ENCODE measurements at places on chromosomes 16 and 17.

- no peak for DNase-seq
Observed at GRCh38 chr16:15576960-15577958, 65.7 kb downstream of the MARF1 start.

DNA sequence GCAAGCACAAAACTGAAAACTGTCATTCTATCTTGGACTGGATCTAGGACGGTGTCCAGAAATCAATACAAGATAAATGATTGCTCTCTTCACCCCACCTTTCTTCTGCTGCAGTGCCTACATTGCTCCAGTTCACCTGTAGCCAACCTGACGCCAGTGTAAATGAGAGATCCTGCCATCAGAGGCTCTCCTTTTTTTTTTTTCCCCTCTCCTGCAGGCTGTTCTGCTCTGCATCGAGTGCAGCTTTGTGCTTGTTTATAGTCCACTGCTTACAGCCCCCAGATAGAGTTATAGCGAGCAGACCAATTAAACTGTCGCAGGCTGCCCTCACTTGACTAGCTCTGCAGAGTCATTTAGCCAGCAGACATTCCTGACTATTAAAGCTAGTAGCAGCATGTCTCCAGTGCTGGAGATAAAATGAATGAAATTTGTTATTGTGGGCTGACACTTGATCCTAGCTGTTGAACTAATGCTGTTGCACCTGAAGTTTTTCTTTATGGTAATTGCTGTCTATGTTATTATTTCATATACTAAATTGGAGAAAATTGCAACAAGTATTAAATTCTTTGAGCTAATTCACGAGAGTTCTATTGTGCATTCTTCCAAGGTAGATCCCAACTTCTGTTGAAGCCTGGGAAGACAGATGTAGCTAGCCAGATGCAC is 257.1 kb downstream of the FTO start:
- no peak for DNase-seq

- no peak for DNase-seq
Observed at GRCh38 chr17:2067608-2068024, 12.7 kb downstream of the HIC1 start.

- no peak for DNase-seq
Observed at GRCh38 chr17:41377546-41377945, 4.6 kb downstream of the KRT34 start.

GRCh38 chr16:88118376-88118775 is 167.1 kb downstream of the BANP start:
- DNase-seq, result no peak

GRCh38 chr16:918068-918467 is 52.7 kb downstream of the LMF1 start:
- DNase-seq, result no peak

GRCh38 chr17:59221159-59221847 is 992 bp downstream of the GDPD1 start:
- no peak for DNase-seq

DNA sequence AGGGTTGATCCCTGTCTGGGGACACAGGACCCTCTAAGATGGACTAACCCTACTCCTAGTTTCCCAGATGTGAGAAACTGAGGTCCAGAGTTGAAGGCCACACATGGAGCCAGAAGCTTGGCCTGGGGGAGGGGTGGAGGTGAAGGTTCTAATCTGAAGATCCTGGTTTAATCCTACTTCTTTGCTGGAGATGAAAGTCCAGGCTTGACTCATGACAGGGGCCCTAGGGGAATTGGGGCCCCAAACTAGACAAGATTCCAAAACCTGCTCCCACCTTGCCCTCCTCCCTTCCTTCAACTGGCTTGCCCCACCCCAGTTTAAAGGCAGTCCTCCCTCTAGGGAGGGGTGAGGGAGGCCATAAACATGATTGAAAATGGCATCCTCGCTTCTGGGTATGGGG is 21.6 kb downstream of the IGF2BP1 start:
- DNase-seq, result no peak

DNA sequence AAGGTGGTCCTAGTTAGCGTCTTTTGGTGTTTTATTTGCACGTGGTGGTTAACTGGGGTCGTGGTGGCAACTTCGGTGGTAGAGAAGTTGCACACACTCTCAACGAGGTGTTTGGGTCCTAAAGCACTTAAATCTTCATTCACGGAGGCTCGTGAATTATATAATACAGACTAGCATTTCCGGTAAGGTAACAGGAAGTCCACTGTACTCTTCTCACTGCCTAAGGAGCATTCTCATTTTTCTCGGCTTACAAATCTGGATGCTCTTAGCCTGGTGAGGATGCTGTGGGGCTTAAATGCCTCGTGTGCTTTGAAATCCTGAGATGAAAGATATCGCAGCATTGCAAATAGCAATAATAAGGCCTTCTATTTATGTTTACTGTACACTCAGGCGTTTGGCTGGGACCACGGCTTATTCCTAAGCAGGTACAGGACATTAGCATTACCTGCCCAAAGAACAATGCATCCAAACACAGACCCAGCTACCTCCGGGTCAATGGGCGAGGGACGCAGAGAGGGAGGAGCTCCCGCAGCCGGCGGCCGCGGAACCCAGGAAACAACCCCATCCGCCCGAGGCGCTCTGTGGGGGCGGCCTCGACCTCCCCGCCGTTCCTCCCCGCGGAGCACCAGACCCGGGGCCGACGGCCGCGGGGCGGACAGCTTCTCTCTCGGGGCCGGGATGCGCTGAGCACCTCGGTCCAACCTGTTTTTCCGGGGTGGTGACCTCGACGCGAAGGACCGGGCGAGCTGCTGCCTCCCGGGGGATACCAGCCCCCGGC is 856 bp downstream of the DNAJA2 start:
- peak; percentile 68 for DNase-seq

DNA sequence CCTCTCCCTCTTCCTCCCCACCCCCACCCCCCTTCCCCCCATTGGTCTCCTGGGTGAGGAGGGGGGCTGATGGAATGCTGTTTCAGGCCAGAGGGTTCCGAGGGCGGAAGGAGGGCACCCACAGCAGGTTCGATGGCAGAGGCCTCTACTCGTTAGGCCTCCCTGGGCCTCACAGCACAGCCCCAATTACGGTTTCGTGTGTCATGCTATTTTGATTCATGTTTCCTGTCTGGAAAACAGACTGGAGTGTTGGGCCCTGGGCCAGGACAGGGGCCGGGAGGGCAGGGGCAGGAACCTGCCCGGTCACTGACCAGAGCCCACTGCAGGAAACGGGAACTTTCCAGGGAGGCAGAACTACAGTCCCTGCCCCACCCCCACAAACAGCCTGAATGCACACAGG is 138.2 kb downstream of the C16orf95 start:
- DNase-seq, result no peak
